Activated naive CD4-positive, alpha-beta T cell (primary cell): ENCODE measurements at places on chromosomes 7 and 10.

GRCh38 chr10:13352519-13352918 lies 4.4 kb upstream of the SEPHS1 start:
- DNase-seq = no peak

GRCh38 chr7:36014961-36015360 lies 138.1 kb upstream of the EEPD1 start:
- no peak for DNase-seq

DNA sequence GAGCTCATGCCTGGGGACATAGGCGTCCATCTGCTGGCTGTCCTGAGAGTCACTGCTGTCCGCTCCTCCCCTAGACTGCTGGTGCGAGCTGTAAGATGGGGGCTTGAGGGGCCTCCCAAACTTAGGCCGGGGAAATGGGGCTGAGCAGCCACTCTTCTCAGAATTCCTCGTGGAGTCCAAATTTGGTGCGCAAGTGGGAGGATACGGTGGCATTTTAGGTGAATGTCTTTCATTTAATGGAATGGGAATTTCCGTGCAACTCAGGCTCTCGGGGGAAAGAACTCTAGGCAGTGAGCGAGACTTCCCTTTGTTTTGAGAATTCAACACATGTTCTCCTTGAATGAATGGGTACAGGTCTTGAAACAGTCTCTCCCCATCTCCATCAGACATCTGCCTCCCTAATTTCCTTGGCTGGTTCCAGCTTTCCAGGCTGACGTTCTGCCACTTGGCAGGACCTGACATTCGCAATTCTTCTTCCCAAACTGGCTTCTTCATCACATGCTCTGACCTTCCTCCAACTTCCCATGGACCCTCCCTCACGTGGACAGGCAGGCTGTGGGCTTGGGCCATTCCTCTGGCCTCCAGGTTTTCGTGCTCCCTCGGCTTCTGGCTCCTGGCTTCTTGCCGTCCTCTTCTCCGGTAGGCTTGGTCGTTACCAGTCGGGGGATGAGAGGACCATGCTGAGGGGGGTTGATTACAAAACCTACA lies 30.1 kb downstream of the JCAD start:
- no peak for DNase-seq

GRCh38 chr7:30329716-30330115 lies 45.3 kb downstream of the ZNRF2 start:
- no peak for DNase-seq

DNA sequence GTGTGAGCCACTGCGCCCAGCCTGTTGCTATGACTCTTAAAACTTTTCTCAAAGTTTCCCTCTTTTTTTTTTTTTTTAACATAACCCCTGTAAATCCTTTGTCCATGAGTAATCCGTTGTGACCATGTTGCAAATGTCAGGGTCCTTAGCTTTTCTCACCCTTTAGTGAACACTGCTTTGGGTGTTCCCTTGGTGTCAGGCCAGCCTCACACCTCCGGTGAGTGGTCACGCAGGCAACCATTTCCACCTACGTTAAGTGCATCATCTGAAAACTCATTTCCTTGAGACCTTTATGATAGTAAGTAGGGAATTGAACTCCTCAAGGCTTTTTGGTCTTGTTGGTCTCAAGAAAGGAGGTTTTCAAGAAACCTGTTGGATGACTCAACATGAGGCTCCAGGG lies 41.3 kb upstream of the OPN4 start:
- DNase-seq = no peak

GRCh38 chr7:106054156-106054910 lies 57.8 kb downstream of the SYPL1 start:
- DNase-seq = no peak

DNA sequence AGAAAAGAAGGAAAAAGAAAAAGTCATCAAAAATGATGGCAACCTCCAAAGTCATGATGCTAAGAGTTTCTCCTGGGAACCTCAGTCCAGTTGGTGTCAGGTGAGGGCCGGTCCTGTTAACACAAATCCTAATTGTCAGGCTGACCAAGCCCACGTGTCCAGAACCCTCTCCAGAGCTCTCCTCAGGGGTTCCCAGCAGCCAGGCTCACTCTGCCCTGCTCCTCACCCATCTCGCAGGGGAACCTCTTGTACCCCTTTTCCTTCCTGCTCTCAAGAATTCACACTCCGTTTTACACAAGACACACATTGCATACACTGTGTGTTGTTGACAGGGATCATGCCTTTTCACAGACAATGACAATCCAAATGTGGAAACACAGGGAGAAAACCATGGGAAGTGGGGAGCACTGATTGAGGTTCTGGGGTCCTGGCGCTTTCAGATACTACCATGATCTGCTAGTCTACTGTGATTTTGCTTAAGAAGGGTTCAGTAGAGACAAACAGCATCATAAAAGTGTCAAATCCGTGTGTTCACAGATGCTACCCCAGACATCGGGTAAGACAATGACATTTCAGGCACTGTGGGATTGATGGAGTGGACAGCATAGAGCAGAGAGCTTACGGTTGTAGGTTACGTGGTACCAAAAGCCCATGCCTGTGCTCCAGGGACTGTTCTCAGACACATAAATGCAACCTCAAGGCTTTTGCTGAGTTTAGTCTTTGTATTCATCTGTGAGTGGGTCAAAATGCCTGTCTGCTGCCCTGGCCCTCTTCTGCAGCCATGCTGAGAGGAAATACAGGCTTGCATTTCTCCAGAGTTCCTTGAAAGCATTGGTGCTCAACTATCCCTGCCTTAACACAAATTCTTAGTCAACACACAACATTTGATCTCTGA lies 16.0 kb downstream of the IL2RA start:
- DNase-seq = no peak

GRCh38 chr10:122044713-122045112 lies 55.8 kb downstream of the TACC2 start:
- DNase-seq = no peak

DNA sequence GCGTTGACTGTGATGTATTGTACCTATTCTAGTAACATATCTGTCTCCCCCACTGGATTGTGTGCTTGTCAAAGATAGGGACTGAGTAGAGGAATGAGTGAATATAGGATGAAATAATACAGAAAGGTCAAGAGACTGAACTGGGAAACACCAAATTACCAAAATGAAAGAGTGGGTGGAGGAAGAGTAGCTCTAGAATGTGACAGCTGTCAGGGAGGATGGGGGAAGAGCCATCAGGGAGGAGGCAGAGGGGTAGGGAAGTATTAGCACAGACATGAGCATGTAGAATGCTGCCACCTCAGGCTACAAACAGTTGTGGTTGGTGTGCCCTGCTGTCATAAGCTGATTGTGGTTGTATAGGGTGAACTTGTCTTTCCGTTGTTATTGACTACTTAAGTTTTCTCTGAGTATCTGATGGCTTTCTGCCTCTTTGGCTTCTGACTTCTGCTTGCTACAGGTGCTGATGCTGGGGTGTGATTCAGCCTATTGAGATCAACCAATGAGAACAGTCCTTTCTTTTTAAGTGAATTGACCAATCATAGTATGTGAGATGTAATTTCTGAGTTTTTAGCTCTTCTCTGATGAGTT lies 5.6 kb downstream of the CCSER2 start:
- peak; percentile 32 for DNase-seq

DNA sequence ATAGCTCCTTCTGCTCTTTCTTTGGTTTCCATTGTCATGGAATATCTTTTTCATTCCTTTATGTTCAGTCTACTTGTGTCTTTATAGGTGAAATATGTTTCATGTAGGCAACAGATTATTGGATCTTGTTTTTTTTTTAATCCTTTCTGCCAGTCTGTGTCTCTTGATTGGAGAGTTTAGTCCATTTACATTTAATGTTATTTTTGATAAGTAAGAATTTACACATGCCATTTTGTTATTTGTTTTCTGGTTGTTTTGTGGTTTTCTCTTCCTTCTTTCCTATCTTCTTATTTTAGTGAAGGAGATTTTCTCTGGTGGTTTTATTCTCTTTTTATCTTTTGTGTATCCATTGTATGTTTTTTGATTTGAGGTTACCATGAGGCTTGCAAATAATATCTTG lies 52.5 kb upstream of the TAS2R16 start:
- DNase-seq = no peak

DNA sequence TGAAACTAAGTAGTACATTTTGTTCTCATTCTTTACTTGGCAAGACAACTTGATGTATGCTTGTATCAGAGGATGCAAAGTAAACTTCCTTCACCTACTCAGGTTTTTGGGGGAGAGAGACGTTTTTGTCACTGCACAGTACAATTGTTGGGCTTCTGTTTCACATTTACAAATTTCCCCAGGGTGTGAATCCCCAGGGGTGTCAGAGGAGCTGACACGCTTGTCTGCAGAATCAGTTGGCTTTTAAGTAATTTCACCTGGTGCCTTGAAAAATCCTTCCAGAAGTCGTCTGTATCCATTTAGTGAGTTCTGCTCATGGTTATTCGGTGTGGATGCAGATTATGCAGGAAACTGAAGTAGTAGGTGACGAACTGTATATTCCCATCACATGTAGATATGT lies 1227.7 kb upstream of the CELF2 start:
- no peak for DNase-seq

DNA sequence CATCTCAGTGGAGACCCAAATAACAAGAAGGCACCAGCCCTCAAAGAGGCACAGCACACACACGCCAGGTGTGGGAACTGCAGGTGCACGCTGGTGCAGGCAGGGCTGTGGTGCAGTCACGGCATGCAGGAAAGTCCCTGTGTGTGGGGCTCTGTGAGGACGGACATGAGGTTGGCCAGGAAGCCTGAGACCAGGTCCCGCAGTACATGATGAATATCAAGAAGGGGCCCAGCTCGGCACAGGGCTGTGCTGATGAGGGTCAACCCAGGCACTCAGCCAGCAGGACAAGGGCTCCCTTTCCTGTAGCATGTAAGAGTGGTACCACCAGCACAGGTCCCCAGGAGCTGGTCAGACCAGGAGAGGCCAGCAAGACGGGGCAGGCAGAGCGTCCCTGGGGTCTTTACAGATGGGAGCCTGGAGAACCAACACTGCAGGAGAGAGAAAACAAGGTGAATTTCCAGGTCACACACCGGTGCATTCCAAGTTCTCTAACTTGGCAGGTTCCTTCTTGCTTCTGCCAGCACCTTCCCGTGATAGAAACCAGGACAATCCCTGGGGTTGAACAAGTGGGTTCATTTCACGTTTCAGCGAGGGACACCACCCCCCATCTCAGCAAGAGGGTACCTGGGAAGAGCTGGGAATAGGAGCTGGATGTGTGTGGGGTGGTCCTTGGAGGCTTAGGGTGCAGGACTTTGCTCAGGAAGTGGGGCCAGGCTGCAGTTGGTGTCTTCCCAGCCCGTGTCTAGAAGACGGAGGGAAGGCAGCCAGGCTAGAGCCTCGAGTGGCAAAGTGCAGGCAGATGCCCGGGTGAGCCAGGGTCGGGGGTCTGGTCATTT lies 244.8 kb upstream of the TCERG1L start:
- DNase-seq = no peak

DNA sequence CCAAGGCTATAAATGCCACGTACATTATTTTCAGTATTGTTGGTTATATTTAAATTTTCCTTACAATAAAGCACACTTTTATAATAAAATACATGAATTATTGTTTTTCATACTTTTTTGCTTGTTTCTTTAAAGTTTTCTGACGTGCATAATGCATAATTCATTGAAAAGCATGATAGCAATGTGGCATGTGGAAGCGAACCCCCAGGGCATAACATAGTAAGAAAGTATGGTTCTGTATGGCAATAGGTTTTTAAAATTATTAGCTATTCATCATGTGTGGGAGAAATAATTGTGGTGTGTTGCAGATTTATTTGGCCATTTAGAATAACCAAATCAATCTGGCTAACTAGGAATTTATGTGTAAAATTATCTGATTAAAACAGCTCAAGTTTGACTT lies 7.4 kb upstream of the HBP1 start:
- DNase-seq = no peak

- DNase-seq = no peak
These were observed 16.9 kb downstream of the TSPAN14 start for GRCh38 chr10:80471001-80471400.
